ENCODE measurements at places on chromosomes 4 and X. TPM values are rescaled to one million over a fixed set of nuclear protein-coding genes. Genes with fewer than 3 reads are reported as not detected.

MTM1 gene
- 4.0 TPM for total RNA-seq

FAM241A gene
- total RNA-seq, result 2.4 TPM

CT45A10 gene
- not detected for total RNA-seq

TMEM144 gene
- 6.4 TPM for total RNA-seq

RAI2 gene
- 0.20 TPM for total RNA-seq

DRD5 gene
- total RNA-seq, result not detected

SFRP2 gene
- total RNA-seq, result not detected

GLA gene
- total RNA-seq, result 18.4 TPM

CSN1S1 gene
- not detected for total RNA-seq

CAPN6 gene
- total RNA-seq, result not detected

CXCL6 gene
- 87.1 TPM for total RNA-seq

MAGEB2 gene
- not detected for total RNA-seq

FHDC1 gene
- total RNA-seq, result 0.06 TPM

ARHGAP24 gene
- 44.7 TPM for total RNA-seq

STS gene
- total RNA-seq, result 8.0 TPM

RNF175 gene
- not detected for total RNA-seq

HHIP gene
- 0.81 TPM for total RNA-seq

LRIT3 gene
- total RNA-seq, result not detected

CXCL1 gene
- 54.5 TPM for total RNA-seq

PRKG2 gene
- total RNA-seq, result 4.1 TPM

IL13RA1 gene
- total RNA-seq, result 46.7 TPM
